Activated naive CD8-positive, alpha-beta T cell treated with anti-CD3 and anti-CD28 coated beads, Interleukin-2, amount 10 ng/mL, durations not matched to agents 7 days and 5 days (primary cell): ENCODE measurements at places on chromosomes 3 and 15. TPM values are rescaled to one million over a fixed set of nuclear protein-coding genes. Genes with fewer than 3 reads are reported as not detected.

Gene LTK
- total RNA-seq, result 1.6 TPM

Gene LXN
- 8.7 TPM for total RNA-seq

Gene EOMES
- 35.5 TPM for total RNA-seq

Gene WDR6
- total RNA-seq, result 207 TPM

Gene FSIP1
- 0.75 TPM for total RNA-seq

Gene SMCO1
- total RNA-seq, result not detected

Gene TOPAZ1
- not detected for total RNA-seq

Gene CEP70
- 28.3 TPM for total RNA-seq

Gene IL20RB
- 1.9 TPM for total RNA-seq

GRCh38 chr3:147424581-147425387 lies 15.6 kb downstream of the ZIC1 start:
- no peak for DNase-seq

DNA sequence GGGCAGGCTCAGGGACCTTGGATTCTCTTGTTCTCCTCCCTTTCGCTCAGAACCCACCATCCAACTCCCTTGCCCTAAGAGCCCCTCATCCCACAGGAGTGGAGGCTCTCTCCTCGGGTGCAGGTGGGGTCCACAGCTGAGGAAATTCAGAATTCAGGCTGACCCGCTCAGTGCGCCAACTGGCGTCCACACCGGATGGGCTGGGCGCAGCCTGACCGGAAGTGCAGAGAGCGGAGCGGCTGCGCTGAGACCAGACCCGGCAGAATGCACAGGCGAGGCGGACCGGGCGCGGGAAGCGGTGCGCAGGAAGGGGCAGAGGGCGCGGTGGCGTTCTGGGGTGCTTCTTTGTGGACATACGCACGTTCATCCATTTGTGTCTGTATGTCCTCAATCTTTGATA lies 210.4 kb upstream of the NDN start:
- no peak for DNase-seq

DNA sequence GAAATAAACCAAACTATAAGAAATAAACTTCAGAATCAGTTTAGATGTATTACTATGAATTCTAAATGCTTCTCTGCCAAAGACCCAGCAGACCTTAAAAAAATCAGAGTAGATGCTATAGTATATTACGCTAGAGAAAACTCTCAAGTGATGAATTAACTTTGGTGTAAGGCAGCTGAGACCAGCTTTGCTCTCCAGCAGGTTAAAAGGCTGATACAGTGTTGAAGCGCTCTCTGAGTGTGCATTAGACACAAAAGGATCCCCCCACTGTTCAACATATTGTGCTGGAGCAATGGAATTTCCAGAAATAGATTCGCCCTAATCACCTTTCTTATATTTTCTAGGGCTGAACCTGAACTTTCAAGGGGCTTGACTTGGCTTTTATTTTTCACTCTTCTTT lies 190.0 kb downstream of the EFHB start:
- DNase-seq, result no peak

GRCh38 chr3:149964291-149964690 lies 6.4 kb downstream of the PFN2 start:
- no peak for DNase-seq

- DNase-seq, result no peak
Observed at GRCh38 chr3:177946497-177946896, 589.7 kb upstream of the KCNMB2 start.

DNA sequence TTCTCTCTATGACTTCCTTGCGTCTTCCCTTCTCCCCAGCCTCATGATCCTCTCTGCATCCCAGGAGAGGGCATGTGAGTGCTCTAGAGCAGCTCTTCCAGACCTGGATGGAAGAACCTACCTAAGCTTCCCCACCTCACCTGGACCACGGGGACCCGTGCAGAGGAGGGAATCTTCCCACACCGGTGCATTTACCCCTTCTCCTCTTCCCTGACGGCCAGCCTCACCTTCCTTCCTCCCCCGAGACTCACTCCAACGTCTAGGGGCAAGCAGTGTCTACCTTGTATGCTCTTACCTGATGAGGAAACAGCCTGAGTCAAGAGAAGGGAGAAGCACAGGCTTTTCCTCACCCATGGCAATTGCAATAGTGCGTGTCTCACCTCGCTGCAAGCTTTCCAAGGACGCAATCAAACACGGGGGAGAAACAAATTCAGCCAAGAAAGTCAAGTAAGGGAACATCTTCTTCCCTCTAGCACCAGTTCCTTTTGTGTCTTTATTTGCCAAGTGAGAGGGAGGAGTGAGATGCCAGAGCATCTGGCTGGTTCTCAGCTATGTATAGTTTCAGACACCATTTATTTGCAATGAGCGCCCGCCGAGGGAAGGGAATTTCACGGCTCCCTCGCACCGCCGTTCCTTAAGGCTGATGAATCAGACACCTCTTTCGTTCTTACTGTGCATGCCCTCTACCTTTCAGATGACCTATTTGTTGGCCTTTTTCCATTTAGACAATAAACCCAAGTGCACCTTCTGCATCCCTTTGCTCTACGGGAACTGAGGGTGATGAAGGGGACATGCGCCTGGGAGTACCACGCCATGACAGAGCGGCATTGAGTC lies 1.8 kb upstream of the CCR9 start:
- no peak for DNase-seq

DNA sequence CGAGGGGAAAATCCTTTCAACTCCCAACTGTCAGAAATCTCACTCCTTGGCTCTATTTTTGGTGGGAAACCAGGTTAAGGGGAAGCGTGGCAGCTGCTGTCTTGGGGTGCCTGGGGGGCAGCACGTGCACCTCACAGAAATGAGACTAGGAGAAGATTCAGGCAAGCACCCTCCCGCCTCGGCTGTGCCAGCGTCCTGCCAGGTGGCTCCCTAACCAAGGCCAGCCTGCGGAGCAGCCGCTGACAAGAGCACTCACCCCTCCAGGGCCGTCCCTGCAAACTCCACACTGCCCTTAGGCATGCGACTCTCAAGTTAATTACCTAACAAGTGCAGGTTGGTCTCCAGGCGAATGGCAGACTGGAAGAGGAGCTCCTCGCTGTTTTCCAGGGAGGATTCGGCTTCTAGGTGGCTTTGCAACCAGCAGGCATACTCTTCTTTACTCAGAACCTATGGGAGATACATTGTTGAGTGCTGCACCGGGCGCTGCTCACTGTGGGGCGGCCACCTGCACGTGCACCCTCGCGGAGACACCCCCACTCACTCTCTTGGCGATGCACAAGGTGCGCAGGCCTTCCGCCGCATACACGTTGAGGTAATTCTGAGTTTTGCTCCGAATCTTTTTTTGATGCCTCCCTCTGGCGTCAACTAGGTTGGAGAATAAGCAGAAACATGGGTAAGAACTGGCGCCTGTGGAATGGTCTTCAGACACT lies 155.3 kb downstream of the ATP10A start:
- DNase-seq, result no peak

GRCh38 chr3:168531116-168531515 lies 435.4 kb upstream of the GOLIM4 start:
- DNase-seq, result no peak

DNA sequence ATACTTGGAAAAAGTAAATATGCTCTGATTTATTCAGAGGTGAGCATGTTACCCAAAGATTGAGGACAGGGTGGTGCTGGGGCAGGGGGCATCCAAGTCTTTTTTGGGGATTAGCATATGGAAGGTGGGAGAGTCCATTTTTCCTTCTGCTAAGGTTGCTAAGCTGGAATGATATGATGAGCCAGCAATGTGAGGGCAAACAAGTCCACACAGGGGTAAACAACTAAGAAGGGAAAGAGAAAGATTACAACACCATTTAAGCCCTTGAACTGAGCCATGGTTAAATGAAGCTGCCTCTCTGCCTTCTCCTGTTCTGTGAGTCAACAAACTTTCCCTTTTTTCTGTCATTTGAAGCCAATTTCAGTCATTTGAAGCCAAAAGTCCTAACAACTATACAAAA lies 89.0 kb downstream of the RPL22L1 start:
- DNase-seq, result no peak

DNA sequence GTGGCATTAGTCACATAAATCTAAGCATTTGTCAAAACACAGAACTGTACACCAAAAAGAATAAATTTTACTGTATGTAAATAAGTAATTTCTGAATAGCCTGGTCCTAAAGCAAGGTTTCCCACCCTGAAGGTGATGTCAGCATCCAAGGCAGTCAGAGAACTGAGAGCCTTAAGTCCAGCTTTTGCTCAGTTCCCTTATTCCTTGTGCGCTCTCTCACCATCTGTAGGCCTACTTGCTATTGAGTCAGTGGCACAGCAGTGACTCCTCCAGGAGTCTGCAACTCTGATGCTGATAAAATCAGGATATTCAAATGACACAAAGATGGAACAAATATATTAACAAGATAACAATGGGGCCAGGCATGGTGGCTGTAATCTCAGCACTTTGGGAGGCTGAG lies 22.3 kb downstream of the VPS39 start:
- no peak for DNase-seq

DNA sequence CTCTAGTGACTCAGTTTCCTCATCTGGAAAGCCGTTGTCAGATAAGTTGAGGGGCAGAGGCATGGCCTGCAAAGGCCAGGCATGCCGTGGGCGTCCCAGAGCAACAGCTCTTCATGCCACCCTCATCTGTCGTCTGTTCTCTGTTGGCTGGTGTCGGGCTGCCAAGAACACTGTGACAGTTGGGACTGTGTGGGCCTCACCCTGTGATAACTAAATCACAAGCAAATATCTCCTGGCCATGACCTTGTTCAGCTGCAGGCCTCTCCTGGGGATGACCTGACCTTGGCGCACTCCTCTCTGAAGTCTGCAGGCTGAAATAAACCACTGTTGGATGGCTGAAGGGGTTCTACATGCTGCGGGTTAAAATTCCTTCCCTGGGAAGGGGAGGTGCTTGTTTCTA lies 145.9 kb downstream of the SHQ1 start:
- no peak for DNase-seq

- no peak for DNase-seq
Observed at GRCh38 chr15:54605556-54605955, 591.2 kb downstream of the RSL24D1 start.

GRCh38 chr15:99708563-99708962 lies 24.7 kb downstream of the LYSMD4 start:
- no peak for DNase-seq

DNA sequence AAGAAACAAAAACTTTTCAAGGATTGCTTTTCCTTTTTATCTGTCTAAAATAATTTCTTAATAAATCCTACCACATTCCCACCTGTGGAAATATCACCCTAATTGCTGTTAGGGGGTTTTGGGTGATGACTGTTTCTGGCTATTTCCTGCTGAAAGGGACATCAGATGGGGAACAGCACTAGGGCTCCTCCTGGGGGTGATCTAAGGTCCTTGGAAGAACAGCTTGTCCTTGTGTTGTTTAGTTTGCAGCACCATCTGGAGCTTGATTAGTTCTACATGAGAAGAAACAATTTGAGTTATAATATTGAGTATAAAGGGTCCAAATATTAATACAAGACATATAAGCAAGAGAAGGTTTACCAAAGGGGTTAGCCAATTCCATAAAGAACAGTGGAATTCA lies 18.7 kb downstream of the OR5H15 start:
- no peak for DNase-seq

DNA sequence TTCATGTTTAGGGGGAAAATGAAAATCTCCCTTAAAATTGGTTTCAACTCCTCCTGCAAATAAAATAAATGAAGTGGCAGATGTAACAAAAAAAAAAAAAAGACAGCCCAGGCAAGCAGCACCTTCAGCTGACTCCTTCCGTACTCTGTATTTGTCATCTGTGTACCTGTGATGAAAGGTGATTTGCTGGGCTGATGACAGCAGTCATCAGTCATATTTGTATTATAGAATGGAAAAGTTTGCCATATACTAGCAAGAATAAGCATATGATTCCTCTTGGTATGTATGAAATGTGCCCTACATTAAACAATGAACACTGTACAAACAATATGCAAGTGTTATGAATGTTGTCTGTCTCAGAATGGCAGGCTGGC lies 44.1 kb upstream of the WWTR1 start:
- no peak for DNase-seq

GRCh38 chr3:42713747-42714146 lies 11.1 kb upstream of the HHATL start:
- DNase-seq, result no peak

GRCh38 chr3:146156095-146156494 lies 4.9 kb downstream of the PLOD2 start:
- no peak for DNase-seq

DNA sequence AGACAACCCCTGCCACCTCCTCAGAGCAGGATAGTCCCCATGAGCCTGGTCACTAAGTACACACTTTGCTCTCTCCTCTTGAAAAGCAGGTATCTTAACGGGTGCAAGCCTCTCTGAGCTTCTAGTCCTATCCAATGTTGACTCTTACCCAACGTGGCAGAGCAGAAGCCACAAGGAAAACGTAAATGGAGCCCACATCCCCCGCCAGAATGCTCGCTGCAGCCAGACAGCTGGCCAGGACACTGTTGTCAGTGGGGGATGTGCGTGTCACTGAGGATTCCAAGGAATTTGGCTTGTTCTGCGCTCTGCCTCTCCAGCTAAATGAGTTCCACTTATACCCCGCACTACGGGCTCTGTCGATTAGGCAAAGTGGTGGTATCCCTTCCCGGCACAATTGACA lies 67.8 kb upstream of the IGF1R start:
- DNase-seq, result no peak

GRCh38 chr3:187922704-187923416 lies 177.6 kb upstream of the BCL6 start:
- DNase-seq, result no peak

- DNase-seq, result no peak
Observed at GRCh38 chr3:8817486-8817885, 48.1 kb upstream of the OXTR start.
